ENCODE measurements at places on chromosomes 16 and 17.

- no peak for DNase-seq
Measured at GRCh38 chr17:50532452-50533024, at the start of gene EPN3. EPN3 (plus strand) TSS chr17:50532735; CDS start chr17:50536557, 3,822 bp downstream.

- DNase-seq, result no peak
Measured at GRCh38 chr17:75069783-75070182, 18.0 kb upstream of the SLC16A5 start.

GRCh38 chr16:18800775-18801144, 589 bp downstream of the ARL6IP1 start:
- DNase-seq, result no peak

DNA sequence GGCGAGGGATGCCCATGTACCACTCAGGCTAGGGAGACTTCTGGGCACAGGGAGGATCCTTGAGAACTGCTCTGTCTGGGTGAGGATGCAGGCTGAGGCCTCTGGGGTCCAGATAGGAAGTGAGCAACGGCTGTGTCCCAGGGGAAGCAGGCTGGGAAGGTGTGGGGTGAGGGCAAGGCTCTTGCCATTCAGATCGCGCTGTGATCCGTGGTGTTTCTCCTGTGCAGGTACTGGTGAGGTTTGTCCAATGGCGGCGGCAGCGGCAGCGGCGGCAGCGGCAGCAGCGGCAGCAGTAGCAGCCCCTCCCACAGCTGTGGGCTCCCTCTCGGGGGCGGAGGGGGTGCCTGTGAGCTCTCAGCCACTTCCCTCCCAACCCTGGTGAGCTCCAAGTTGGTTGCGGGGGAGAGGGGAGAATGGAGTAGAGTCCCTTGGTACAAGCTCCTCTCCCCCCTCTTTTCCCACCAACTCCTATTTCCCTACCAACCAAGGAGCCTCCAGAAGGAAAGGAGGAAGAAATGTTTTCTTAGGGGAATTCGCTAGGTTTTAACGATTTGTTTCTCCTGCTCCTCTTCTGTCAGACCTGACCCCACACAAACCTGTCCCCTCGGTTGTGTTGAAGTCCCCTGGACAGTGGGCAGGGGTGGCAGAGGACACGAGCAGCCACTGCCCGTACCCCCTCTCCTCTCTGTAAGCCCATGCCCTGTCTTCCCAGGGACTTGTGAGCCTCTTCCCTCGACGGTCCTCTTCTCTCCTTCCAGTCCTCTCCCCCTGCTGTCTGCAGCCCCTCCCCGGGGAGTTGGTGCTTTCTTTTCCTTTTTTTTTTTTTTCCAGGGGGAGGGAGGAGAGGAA, 1.9 kb upstream of the PRRT2 start:
- no peak for DNase-seq

GRCh38 chr16:57903656-57904055, 67.3 kb downstream of the CNGB1 start:
- DNase-seq, result no peak

DNA sequence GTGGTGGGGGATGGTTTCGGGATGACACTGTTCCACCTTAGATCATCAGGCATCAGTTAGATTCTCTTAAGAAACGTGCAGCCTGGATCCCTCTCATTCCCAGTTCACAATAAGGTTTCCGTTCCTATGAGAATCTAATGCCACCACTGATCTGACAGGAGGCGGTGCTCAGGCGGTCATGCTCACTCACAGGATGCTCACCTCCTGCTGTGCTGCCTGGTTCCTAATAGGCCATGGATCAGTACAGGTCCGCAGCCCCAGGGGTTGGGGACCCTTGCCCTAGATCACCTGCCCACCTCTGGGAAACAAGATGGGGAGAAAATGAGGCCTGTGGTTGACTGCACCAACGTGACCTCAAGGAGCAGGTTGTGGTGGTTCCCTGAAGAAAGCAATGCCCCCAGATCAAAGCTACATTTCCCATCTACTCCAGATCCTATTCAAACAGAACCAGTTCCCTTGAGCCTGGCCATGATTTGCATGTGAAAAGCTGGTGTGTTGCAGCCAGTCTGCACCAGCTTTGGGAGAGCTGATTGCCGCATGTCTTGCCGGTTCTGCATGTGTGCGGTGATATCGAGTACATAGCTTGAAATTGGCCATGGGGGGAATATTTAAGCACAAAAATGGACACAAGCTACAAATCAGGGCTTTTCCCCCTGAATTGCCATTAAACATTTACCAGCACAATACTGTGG, 183.2 kb upstream of the HSBP1 start:
- no peak for DNase-seq

- DNase-seq, result no peak
Measured at GRCh38 chr17:29390851-29391631, 878 bp downstream of the TAOK1 start.

- no peak for DNase-seq
Measured at GRCh38 chr16:2072926-2073325, 25.1 kb downstream of the TSC2 start.

DNA sequence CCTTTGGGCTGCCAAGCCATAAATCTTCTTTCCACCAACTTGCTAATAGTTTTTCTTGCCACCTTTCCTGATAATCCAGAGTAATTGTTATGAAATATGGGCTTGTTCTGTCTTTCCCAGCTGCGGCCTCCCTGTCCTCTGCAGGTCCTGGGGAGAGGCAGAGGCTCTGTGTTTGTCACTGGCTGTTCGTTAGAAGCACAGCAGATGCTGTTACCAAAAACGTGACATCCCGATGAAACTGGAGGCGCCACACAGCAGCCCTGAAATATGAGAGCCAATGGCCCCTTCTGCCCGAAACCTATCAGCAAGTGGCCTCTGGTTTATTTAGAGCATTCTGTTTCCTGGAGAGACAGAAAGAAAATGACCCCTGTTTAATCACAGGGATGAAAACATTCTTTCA, 115.1 kb upstream of the ANKFN1 start:
- DNase-seq, result no peak
